ENCODE measurements at places on chromosomes 13 and 19. TPM values are rescaled to one million over a fixed set of nuclear protein-coding genes. Genes with fewer than 3 reads are reported as not detected.

Gene PGLYRP1
- not detected for total RNA-seq

Gene ACTMAP
- 4.2 TPM for total RNA-seq

Gene KCNN1
- total RNA-seq: not detected

Gene KCNK6
- total RNA-seq: 8.6 TPM

Gene CERS1
- total RNA-seq: 0.26 TPM

Gene GSX1
- total RNA-seq: not detected

Gene ZNF563
- total RNA-seq: 0.99 TPM

Gene DHDH
- total RNA-seq: not detected

Gene CYP4F22
- total RNA-seq: not detected

Gene JSRP1
- total RNA-seq: not detected

Gene HSPB6
- 117 TPM for total RNA-seq

Gene C19orf85
- total RNA-seq: not detected

Gene SULT2A1
- not detected for total RNA-seq

Gene SRRM5
- 2.1 TPM for total RNA-seq

Gene STOML3
- total RNA-seq: not detected

Gene DPF1
- not detected for total RNA-seq

Gene MISP
- total RNA-seq: 0.99 TPM

Gene CARM1
- total RNA-seq: 6.3 TPM

Gene AP1M2
- total RNA-seq: 30.6 TPM

Gene FBN3
- not detected for total RNA-seq

Gene DYRK1B
- 21.1 TPM for total RNA-seq

Gene SMIM17
- not detected for total RNA-seq

Gene RNF113B
- total RNA-seq: not detected

Gene KLK3
- not detected for total RNA-seq

All from body of pancreas (tissue), 4 donors.